Activated naive CD4-positive, alpha-beta T cell treated with anti-CD3 and anti-CD28 coated beads, Interleukin-2, amount 10 ng/mL, durations not matched to agents 5 hours and 36 hours (primary cell): ENCODE measurements at places on chromosomes 4 and X. TPM values are rescaled to one million over a fixed set of nuclear protein-coding genes. Genes with fewer than 3 reads are reported as not detected.

The ENPEP gene
- total RNA-seq: not detected

The PCSK1N gene
- 0.91 TPM for total RNA-seq

The FMR1NB gene
- not detected for total RNA-seq

The MRFAP1 gene
- total RNA-seq: 121 TPM

The POU4F2 gene
- not detected for total RNA-seq

The SPANXB1 gene
- not detected for total RNA-seq

The TEX13D gene
- total RNA-seq: not detected

The TRAPPC2 gene
- 22.0 TPM for total RNA-seq

The HAND2 gene
- total RNA-seq: not detected

The P2RY8 gene
- total RNA-seq: 95.2 TPM

The ZNF157 gene
- total RNA-seq: 0.28 TPM

The MTNR1A gene
- total RNA-seq: not detected

The MAGEA8 gene
- total RNA-seq: not detected

The CAMK2D gene
- total RNA-seq: 38.5 TPM

The MSANTD1 gene
- 1.1 TPM for total RNA-seq
